Hindlimb muscle (tissue), 1 donor: ENCODE measurements at places on chromosomes 5 and 9.
A peak's percentile ranks its signal among the peaks of the same experiment; 100 is the strongest.

DNA sequence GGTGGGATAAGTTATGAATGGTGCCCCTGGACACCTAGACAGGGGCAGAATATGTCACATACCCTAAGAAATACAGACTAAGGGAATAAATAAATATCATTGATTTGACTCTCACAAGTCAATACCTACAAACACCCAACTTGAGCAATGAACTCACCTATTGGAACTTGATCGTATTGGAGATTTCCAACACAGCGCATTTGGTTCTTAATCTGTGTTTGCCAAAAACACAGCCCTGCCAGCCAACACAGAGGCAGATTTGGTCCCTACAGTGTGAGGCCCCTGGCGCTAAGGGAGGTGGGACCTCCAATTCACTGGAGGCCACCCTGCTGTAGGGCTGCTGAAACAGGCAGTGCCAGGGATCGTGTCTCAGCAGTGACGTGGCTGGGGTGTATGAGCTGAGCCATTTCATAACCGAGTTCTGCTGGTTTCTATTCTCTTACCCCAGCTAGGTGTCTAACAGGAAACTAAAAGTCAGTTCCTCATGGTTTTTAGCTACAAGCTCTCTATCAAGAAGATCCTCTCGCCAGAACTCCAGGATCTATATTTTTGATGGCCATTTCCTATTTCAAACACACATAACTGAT, 84.5 kb downstream of the SLC1A1 start:
- no peak for DNase-seq

GRCh38 chr5:39262981-39263380, 43.6 kb upstream of the FYB1 start:
- DNase-seq = no peak

GRCh38 chr9:37575921-37576721, at the start of gene FBXO10:
Gene FBXO10 (minus strand): TSS chr9:37576380. CDS start chr9:37541768, 34,612 bp downstream.
- peak; percentile 86 for DNase-seq

DNA sequence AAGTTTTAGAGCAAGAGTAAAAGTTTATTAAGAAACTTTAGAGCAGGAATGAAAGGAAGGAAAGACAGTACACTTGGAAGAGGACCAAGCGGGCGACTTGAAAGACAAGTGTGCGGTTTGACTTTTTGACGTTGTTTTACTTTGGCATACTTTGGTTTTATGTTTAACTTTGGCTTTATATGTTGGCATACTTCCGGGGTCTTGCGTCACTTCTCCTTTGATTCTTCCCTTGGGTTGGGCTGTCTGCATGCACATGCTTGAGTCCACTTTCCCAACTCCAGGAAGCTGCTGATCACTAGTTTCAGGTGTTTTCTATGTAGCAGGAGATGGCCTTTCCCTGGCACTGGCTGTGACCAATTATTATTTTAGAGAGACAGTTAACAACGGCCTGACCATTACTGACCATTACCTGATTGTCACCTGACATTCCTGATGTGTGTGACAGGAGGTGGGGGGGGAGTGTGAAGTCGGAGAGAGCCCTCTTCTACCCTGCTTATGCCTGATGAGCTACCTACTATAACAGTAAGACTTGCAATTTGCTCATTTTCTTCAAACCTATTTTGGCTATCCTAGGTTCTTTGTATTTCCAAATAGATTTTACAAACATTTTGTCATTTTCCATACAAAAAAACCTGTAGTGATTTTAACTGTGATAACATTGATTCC, 45.5 kb downstream of the TNFSF8 start:
- no peak for DNase-seq

GRCh38 chr5:54520940-54521339, 3.4 kb downstream of the SNX18 start:
- DNase-seq = no peak

DNA sequence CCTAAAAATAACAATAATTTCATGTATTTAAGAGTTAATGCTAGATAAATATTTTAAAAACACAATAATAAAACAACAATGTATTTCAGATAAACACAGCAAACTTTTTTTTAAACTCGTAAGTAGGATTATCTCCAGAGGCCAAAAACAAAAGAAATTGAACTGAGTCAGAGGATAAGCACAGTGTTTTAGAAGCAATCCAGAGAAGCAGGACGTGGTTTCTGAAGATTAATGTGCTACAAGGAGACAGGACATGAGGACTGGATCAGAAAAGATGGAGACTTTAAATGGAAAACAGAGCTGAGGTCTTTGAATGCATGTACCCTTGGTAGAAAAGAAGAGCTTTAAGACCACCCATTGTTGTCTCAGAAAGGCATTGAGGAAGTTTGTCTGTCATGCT, 491.2 kb upstream of the TLE4 start:
- DNase-seq = no peak

GRCh38 chr9:27384262-27385014, 87.5 kb upstream of the EQTN start:
- no peak for DNase-seq

GRCh38 chr5:87339986-87340385, 72.3 kb downstream of the RASA1 start:
- no peak for DNase-seq

- no peak for DNase-seq
Measured at GRCh38 chr5:76720988-76721569, 5.2 kb downstream of the F2R start.

GRCh38 chr5:151079838-151080612, 809 bp downstream of the TNIP1 start:
- no peak for DNase-seq

DNA sequence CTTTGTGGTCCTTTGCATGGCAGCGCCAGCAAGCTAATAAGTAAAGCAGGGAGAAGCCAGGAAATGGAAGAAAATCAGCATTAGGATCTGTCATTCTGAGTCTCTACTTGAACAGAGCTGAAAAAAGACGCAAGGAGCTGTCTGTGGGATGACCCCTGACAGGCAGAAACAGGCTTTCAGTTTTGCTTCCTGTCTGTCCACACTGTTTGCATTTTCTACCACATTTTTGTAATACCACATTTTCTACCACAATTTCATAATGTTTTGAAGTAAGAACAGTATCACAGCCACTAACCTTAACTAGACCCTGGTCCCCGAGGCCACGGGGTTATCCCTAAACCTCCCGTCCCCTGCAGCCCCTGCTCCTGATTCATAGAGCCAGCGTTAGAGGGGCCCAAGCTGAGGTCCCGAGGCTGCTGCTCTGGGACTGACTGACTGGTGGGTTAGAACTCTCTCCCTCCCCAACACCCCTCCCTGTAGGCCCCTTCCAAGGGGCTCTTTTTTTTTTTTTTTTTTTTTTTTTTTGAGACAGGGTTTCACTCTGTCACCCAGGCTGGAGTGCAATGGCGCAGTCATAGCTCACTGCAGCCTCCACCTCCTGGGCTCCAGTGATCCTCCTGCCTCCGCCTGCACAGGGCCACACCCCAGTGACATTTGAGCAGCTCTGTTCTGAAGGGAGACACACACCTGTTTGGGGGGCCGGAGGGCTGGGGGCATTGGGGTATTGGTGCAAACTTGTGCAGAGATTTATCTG, 4.0 kb upstream of the CLIC3 start:
- no peak for DNase-seq

DNA sequence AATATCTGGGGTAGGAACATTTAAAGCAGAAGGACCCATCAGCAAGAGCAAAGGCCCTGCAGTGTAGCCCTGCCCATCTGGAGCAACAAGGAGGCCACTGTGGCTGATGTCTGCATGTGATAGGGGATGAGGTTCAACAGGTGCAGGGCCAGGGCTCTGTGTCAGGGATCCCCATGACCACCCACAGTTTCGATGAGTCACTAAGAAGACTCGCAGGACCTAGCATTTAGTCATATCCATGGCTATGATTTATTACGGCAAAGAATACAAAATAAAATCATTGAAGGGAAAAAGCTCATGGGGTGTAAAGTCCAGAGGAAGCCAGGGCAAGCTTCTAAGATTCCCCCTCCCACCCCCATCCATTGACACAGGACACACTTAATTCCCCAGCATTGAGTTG, 188.6 kb downstream of the ADGRV1 start:
- DNase-seq = no peak

DNA sequence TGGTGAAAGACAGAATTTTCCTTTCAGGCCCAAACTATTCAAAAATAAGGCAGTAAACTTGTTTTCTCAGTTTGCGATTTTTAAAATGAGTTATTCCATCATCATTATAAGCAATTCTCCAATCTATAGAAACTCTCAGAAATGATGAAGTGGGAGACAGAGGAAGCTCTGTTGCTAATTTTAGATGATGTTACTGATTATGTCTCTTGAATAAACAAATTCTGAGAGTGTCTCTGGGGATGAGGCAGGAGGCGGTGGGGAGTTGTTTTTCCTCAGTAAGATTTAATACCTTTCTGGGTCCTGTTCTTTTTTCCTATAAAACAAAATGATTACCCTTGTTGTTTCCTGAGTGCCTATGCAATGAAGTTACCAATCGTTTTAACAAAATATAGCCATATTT, 43.9 kb upstream of the TEX48 start:
- DNase-seq = no peak

GRCh38 chr9:93126151-93126781, 7.8 kb downstream of the NINJ1 start:
- no peak for DNase-seq

DNA sequence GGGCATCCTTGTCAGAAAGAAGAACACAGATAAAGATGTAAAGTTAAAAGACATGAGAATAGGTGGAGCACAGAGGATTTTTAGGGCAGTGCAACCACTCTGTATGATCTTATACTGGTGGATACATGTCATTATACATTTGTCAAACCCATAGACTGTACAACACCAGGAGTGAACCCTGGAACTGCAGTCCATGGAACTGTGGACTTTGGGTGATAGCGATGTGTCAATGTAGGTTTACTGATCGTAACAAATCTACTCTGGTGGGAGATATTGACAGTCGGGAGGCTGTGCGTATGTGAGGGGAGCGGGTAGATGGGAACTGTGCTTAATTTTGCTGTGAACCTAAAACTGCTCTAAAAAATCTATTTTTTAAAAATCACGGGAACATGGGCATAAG, 60.6 kb downstream of the MROH2B start:
- DNase-seq = no peak

GRCh38 chr5:135715267-135716055, 119.0 kb upstream of the SLC25A48 start:
- DNase-seq = no peak

DNA sequence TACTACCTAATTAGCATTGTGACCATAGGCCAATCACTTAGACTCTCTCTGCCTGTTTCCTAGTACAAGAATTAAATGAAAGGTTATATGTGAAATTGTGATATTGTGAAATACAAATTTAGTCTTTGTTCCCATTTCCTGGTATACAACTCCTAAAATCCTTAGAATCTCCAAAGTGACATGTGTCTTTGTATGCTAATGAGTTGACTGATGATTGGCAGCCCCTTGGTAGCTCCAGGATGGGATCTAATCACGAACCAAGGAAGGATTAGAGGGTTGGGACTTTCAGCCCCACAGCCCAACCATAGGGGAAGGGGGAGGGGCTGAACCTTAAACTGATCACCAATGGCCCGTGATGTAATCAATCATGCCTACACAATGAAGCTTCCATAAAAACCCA, 31.6 kb downstream of the ATP6V0E1 start:
- no peak for DNase-seq

GRCh38 chr9:29062446-29062845, 1489.2 kb upstream of the C9orf72 start:
- DNase-seq = no peak

DNA sequence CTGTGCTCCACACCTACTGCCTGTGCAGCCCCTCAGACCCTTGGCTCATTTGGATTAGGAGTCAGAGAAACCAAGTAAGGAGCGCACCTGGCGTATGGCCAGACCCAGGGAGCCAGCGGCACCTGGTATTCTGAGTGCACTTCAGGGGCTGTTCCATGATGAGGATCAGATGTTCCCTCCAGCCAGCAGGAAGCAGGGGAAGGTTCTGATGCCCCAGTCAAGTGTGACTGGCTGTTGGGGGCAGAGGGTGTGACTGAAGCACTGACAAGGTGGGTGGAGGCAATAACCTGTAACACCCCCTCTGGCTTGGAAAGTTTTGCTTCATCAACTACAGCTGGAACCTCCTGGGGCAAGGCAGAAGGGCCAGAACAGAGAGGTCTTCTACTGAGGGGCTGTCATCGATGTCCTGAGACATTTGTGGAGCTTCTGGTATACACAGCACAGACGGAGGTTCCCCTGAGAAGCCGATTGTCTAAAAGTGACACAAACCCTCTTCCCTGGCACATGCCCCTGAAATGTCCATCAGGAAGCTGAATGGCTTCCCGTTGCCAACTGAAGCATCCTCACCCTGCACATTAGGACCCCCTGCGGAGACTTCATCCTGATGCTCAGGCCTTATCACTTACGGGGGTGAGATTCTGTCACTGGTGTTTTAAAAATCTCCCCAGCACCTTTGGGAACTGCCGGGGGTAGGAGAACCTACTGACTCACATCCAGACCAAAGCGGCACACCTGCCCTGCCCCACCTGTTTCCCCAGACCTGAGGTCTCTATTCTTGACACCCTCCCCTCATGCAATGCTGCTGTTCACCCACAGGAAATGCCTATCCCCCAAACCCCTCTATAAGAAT, 21.1 kb downstream of the TRAF1 start:
- DNase-seq = no peak

GRCh38 chr5:149609640-149610219, 28.4 kb downstream of the ARHGEF37 start:
- DNase-seq = no peak

- no peak for DNase-seq
Measured at GRCh38 chr5:178478370-178478769, 111.8 kb downstream of the COL23A1 start.

GRCh38 chr9:80285326-80285725, 713.6 kb downstream of the TLE4 start:
- DNase-seq = no peak

DNA sequence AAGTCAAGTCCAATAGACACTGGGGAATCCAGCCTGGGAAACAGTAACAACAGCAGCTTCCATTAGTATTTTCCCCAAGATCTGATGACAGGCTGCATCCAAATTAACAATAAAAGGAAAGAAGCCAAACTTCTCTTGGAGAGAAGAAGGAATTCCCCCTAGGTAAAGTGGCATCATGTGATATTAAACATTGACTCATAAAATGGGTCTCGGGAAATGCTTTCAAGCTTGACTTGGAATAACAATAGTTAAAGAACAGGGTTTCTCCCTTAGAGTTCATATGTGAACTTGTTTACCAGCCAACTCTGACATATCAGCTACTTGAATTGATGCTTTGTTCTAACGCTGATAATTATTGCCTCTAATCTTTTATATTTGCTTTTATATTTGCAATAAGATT, 45.4 kb downstream of the ENTREP1 start:
- DNase-seq = no peak
